AG09309 (cell line): ENCODE measurements at places on chromosomes 5 and 9.

DNA sequence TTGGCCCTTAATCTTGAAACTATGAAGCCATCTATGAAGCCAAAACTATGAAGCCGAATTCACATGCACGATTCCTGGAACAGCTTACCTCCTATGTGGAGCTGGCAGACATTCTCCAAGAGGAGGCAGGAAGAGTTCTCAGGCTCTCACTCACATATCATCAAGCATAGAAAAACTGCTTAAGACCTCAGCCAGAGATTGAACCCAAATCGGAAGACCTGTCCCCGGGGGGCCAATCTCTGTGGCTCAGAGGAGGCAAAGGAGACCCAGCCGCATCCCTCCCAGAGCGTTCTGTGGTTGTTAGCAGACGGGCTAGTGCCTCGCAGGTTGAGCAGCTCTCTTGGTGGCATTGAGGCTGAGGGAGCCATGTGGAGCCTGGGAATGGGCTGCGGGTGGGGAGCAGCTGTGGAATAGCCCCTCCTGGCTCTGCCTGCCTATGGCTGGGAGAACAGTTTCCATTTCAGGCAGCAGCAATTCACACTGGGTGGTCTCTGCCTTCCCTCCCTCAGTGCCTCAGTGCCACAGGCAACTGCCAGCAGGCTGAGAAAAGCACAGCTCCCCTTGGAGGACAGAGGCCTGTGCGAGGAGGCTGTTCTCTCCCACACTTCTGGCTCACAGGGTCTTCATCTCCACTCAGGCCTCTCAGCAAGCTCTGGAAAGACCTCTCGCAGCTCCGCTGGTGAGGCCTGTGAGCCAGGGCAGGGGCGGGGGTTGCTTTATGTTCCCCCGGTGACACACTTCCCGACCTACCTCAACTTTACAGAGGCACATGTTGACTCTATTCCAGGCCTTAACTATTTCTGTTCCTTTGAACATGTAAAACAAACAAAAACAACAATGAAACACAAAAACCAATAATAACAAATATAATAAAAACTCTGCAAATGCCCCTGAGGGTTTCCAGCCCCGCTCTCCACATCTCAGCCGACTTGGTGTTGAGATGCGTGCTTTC, 17.4 kb upstream of the TMEM174 start:
- DNase-seq = no peak

DNA sequence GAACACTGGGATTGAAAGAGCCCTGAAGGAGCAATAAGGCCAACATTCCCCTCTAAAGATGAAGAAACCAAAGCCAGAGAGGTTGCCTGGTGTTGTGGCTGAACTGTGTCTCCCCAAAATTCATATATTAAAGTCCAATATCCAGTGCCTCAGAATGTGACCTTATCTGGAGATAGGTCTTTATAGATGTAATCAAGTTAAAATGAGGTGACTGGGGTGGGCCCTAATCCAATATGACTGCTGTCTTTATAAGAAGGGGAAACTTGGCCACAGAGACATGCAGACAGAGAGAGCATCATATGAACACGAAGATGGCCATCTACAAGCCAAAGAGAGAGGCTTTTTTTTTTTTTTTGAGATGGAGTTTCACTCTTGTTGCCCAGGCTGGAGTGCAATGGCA, 66.9 kb upstream of the PLPP1 start:
- no peak for DNase-seq

DNA sequence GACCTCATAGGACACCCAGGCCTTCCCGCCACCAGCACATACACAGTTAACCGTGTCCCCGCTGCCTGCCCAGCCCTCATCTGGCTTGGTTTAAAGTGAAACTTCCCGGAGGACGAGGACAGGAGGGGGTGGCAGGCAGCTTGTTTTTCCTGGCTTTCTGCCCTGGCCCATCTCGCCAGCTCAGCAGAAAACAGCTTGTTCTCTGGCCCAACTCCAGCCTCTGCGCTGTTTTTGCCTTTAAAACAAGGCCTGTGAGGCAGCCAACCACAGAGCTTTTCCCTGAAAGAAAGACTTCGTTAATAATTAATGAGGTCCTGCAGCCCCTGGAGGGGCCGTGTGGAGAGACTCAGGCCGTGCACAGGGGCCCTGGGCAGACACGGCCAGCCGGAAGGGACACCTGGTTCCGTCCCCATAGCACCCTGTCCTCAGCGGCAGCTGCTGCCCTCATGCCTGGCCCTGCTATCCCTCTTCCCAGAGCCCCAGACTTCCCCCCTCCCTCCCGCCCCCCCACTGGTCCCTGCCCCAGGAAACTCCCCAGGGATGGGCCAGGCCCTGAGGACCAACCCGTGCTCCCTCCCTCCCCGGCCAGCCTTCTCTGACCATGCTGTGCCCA, 108.7 kb downstream of the RXRA start:
- DNase-seq = peak; percentile 89

DNA sequence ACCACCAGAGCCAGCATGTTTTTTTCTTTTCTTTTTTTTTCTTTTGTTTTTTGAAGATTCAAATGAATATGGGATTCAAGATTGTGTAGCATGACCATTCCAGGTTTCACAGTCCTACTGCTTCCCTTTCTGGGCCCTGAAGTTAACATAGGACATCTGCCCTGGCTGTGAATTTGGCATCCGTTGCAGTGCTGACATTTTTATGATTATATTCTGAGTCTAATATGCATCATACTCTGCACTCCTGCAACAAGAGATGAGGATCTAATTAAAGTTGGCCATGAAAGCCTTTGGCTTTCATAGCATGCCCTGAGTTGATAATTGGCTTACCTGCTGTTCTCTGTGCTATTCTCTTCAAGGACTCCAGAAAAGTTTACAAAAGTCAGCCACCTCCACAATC, 29.8 kb downstream of the C5orf22 start:
- no peak for DNase-seq

DNA sequence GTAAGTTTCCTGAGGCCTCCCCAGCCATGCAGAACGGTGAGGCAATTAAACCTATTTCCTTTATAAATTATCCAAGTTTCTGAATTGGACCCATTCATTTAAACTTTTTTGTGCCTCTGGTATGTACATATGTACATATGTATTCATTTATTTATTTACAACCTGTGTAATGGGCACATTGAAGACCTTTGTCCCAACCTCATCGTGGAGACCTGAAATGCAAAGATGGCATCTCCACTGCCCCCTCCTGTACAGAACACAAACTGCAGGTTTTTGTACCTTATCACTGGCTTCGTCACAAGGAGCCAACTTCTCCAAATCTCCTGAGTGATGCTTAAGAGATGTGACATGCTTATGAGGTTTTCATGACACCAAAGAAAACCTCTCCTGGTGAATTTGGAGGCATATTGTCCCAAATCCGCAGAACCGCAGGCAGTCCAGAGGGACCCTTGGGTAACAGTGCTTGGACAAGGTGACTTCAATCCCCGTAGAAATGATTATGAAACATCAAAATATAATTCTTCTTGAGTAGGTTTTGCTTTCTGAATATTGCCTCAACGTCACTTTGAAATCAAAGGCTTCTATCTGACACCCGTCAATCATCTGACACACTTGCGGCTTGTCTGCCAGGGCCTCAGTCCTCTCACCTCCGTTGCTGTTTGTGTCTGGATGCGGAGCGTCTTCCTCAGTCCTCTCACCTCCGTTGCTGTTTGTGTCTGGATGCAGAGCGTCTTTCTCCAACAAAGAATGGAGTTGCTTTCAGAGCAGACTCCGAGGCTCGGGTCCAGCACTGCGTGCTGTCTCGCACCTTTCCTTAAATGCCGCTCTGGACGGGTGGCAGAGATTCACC, 135.0 kb upstream of the IRX4 start:
- DNase-seq = no peak

DNA sequence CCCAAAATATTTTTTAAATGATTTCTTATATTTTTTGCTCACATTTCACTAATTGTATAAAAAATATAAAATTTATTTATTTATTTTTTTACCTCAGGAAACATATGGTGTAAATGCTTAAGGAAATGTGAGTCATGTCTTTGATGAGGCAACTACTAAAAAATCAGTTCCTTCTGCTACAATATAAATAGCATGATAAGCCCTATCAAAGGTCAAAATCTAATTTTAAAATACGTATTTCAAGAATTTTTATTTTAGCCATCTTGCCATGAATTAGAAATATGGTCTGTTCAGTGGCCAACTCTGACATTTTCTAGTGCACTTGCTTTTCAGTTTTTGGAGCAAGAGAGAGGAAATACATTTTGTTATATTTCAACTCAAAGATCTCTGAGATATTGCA, 50.5 kb downstream of the PDE4D start:
- DNase-seq = no peak

DNA sequence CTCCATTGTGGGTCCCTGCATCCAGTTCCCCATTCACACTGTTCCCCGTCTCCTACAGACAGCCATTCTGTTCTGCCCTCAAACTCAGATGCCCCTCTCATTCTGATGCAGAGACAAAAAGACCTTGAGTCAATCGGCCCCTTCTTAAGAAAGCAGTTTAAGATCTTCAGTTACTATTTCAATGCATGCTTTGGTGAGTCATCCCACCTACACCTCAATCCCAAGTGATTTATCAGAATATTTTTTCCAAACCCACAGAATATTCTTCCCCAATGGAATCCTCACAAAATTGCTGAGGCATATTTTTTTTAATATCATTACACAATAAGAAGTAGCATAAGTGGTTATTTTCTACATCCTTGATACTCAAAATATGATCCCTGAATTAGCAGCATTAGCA, 92.4 kb upstream of the SLC1A1 start:
- DNase-seq = peak; percentile 21

DNA sequence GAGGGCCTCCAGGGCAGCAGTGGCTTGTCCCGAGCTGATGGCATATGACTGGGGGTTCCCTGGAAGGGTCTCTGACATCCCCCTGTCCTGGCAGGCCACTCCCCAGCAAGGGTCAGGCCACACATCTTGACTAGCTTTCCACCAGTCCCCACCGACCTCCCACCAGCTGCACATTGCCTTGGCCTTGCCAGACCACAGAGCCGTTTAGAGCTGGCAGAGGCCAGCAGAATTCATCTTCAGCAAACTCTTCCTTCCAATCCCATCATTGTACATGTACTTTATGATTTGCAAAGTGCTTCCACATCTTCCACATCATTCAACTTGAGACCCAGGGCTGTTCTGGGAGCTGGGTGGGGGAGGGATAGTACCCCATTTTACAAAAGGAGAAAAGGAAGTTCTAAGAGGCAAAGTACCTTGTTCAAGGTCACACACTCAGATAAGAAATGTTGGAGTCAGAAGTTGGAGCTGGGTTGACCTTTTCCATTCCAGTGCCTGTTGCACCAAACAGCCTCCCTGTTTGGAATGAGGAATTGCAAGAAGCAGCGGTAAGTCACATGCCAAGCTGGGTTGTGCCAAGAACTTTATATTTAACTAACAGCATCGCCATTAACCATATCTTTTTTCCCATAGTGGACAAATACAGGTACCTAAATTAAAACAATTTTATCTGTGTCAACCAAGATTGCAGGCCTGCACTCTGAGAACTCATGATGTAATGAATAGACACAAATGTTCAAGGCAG, 25.8 kb upstream of the COL15A1 start:
- DNase-seq = no peak

DNA sequence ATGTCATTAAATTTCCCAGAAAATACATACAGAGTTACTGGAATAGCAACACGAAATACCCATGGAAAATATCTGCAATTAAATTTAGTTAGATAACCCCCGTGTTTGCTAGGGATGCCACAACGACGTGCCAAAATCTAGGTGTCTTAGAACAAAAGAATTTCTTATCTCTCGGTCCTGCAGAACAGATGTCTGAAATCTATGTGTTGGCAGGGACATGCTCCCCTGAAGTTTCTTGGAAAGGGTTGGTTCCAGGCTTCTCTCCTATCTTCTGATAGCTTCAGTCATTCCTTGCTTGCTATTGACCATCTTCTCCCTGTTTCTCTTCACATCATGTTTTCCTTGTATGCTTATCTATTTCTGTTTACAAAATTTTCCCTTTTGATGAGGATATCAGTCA, 1067.0 kb downstream of the CDH18 start:
- no peak for DNase-seq

DNA sequence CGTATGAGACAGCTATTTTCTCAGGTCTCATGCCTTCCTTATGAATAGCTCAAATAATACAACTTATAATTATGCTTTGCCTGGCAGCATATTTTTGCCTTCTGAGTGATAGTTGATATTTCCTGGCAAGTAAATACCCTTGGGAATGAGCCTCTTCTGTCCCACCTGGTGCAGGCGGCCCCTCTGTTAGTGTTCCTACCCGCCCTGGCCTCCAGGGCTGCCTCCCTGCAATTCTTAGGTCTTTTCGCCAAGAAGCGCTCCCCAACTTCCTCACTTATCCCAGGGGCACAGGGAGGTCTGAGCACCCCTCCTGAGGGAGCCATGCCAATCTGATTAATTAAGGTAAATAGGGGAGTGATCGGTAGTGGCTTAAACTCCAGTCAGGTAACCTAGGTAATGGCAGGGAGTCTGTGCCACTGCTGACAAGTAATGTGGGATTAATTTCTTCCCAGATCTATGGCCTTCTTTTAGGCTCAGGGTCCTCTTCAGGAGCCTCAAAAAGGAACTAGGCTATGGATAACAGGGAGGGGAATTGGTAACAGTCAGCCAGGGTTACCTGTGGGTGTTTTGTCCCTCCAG, 81.5 kb downstream of the GALNT10 start:
- DNase-seq = no peak

GRCh38 chr9:125444166-125444565, 182.5 kb downstream of the GAPVD1 start:
- no peak for DNase-seq

DNA sequence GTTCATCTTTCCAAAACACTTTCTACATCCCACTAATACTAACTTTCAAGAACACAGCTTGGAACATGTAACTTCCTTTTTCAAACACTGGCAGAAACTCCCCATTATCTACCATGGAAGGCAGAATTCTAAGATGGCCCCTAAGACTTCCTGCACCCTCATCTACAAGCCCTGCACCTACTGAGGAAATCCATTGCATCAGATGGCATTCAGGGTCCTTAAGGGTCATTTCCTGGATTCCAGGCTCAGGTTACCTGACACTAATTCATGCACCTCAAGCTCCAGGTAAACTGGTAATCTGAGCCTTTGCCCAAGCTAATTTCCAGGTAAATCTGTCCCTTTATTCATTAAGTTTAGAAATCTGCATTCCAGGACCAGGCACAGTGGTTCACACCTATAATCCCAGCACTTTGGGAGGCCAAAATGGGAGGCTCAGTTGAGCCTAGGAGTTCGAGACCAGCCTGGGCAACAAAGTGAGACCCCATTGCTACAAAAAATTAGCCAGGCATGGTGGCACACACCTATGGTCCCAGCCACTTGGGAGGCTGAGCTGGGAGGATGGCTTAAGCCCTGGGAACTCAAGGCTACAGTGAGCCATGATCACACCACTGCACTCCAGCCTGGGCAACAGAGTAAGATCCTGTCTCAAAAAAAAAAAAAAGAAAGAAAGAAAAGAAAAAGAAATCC, 91.6 kb downstream of the NFIB start:
- no peak for DNase-seq

GRCh38 chr5:163894645-163895044, 389.2 kb downstream of the MAT2B start:
- DNase-seq = no peak

- DNase-seq = no peak
Observed at GRCh38 chr5:149128023-149128875, 13.0 kb upstream of the ABLIM3 start.
